ENCODE measurements at places on chromosomes 1 and 21.

- DNase-seq = no peak
Observed at GRCh38 chr21:15028186-15028585, 36.6 kb downstream of the NRIP1 start.

DNA sequence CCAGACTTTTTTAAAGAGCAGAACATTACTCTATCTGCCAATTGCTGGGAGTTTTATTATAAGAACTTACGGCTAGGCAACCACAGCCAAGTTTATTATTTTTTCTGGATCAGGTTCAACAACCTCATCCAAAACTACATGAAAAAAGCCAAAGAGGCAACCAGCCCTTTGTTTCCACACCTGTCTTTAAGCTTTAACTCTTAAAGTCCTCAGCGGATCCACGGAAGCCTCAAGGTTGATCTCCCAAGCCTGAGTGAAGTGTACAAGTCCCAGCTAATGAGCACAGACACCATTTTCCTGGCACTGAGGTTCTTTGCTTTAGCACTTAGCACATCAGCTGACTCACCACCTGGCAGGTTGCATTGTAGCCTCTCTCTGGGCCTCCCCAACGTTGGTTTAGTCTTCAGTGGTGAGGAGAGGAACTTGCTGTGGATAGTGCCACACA is 143.1 kb downstream of the TGFBR3 start:
- no peak for DNase-seq

DNA sequence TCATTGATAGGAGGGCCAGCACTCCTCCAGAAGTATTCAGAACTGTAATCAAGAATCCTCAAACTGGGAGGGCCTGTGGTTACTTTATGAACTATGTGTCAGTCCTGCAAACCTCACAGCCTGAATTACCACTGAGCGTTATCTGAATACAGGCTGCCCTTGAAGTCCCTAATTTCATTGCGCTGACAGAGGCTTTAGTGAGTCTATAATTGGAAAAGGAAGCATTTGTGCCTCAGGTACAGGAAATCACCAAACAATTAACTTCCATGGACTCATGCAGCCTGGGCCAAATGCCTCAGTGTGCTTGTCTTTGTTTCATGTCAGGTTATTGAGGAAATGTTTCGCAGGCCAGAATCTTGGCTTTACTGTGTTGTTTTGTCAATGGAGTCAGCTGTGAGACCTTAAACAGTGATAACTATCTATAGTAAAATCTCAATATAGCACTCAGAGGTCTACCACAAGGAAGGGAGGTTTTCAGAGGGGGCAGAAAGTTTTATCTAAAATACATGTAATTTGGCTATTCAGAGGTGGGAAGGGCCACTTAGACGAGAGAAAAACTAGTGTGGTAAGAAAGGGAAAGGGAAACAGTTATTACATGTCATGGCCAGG is 32.9 kb upstream of the DOCK7 start:
- no peak for DNase-seq

DNA sequence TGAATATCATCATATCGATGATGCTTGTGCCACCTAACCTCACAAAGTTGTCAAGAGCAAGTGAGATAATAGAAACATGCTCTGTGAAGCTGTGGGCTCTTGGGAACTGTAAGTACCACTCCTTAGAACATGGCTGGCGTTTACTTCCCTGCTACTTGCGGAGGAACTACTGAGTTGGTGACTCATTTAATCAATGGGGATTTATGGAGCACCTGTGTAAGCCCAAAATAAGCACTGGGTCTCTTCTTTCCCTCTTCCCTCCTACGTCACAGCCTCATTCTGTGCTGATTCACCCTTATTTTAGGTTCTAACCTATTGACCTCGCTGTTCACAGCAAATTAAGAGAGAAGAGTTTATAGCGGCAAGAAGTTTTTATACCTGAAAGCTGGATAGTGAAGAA is 52.9 kb downstream of the PRDM2 start:
- DNase-seq = no peak

DNA sequence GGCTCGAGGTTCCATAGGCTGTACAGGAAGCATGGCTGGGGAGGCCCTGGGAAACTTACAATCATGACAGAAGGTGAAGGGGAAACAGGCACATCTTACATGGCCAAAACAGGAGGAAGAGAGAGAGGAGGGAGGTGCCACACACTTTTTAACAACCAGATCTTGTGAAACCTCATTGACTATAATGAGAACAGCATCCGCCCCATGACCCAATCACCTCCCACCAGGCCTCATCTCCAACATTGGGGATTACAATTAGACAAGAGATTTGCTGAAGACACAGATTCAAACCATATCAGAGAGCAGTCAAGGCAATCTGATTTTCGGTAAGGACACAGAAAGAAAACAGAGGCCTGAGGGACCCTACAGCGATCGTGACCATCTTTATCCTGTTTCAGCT is 41.7 kb downstream of the TNFRSF9 start:
- DNase-seq = no peak

- no peak for DNase-seq
Observed at GRCh38 chr1:53419034-53419433, 40.2 kb upstream of the DMRTB1 start.

DNA sequence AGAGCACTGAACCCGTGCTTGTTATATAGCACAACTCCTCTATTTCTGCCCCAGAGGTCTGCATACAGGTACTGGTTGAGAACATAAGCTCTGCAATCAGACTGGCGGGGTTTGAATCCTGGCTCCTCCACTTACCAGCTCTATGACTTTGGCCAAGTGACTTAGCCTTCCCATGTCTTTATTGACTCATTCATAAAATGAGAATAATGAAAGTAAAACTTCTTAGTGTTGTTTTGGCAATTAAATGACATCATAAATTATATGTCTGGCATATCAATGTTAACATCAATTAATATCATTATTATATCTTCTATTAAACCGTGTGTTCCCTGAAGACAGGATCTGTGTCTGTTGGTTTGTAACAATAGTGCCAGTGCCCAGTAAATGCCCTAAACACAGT is 4.3 kb downstream of the INKA2 start:
- DNase-seq = no peak

DNA sequence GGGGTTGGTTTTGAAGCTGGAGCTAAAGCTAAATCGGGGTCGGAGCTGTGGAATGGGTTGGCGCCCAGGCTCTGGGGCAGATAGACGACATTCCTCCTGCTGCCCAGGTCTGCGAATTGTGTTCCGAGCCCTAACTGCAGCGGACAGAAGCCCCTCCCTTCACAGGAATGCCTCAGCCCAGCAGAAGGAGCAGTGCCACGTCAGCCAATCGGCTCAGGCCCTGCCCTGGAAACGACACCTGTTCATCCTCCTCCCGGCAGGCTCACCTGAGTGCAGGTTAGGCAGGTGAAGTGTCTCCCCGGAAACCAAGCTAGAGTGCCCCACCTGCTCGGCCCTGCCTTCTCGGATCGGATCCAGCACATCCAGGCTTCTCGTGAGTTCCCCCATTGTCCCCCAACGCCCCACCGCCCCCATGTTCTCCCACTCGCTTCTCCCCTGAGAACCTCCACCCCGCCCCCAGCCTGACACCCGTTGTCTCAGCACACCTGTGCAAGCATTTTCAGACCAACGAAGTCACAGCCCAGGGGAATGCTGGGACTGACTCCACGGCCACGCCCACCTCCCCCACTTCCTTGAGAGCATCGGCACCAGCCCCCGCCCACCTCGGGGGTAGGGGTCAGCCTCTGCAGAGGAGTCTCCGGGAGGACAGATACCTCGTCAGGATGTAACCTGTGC is 775 bp downstream of the TMEM125 start:
- no peak for DNase-seq

DNA sequence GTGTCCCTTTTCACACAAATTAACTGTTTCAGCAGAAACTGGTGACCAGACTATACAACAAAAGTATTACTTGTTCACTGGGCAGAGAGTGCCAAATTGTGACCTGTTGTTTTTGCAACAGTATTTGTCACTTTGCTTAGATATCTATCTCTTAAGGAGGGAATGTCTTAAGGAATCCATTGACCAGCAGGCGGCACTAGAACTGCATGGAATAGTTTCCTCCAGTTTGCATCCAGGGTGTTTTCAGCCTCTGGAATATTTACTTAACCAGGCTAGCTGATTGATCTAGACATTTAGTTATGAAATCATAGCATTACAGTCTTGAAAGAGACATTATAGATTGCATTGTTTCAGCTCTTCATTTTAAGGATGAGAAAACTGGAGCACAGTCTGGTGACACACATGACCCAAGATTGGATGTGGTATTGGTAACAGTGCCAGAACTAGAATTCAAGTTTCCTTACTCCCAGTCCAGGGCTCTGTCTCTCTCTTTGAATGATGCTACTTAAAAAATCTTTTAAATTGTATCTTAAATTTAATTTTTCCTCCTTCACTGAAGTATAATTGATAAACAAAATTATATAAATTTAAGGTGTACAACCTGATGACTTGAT is 16.9 kb downstream of the RPTN start:
- peak; percentile 14 for DNase-seq

DNA sequence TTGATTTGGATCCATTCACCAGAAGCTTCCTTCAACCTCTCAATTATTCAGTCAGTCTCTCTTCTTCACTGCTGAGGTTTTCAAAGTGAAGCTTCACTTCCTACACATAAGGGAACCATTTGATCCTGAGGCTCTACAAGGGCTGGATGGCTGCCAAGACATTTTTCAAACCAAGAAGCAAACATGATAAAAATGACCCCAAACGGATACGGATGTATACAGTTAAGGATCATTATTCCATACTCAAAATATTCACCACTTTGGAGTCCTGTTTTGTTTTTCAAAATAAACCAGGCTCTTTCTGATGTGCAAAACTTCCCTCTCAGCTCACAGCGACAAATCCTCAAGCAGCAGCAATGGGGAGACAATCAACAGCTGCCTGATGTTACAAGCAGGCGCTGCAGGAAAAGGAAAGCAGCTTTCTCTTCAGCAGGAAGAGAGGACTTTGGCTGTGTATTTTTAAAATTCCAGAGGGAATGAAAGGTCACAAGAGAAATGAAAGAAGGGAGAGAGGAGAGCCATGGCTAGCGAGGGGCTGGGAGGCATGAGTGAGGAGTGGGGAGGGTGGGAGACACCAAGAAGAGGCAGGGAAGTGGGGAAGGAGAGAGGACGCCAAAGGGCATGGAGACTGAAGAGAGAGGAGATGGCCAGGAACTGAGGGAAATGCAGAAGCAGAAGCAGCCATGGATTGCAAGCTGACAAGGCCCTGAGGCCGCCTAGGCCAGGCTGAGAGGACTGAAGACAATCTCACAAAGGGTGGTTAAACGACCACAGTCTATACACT is 145.4 kb downstream of the SLC45A1 start:
- peak; percentile 65 for DNase-seq

DNA sequence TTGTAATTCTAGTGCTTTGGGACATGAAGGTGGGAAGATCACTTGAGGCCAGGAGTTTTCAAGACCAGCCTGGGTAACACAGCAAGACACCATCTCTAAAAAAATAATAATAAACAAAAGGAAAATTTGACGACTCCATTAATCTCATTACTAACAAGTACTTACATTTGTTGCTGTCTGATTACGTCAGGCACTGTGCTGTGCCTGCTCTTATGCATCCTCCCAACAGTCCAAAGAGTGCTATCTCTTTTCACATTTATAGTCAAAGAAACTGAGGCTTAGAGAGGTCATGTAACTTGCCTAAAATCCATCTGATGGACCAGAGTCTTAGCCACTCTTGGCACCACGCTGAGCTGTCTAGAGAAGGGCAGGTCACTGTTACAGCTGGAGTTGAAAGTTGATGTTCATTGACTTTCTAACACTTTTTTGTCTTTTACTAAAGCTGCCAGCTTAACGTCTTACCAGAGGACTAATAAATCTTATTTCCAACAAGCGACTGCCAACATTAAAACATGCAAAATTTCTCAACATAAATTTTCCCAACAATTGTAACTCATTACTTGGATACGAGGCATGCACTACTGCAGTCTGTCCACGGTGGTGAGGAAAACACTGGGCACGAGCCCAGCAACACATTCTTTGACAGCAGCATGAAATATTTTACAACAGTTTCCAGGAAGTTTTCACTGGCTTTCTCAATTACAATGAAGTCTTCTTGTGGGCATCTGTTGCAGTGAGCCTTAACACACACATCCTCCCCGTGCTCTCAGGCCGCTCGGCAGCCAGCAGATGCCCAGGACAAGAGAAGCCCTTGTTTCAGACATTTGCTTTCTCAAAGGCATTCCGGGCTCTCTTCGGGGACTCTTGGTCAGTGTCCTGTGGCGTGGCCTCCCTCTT is 262.9 kb upstream of the PROX1 start:
- no peak for DNase-seq

- DNase-seq = no peak
Observed at GRCh38 chr1:58754683-58755467, 29.0 kb downstream of the JUN start.

DNA sequence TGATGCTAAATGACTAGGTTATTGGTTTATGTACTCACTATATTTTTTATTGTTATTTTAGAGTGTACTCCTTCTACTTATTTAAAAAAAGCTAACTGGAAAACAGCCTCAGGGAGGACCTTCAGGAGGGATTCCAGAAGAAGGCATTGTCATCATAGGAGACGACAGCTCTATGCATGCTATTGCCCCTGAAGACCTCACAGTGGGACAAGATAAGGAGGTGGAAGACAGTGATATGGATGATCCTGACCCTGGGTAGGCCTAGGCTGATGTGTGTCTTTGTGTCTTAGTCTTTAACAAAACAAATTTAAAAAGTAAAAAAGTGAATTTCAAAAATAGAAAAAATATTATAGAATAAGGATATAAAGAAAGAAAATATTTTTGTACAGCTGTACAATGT is 155.7 kb upstream of the CD34 start:
- no peak for DNase-seq

- DNase-seq = no peak
Observed at GRCh38 chr1:164838786-164839185, 279.8 kb downstream of the PBX1 start.

- no peak for DNase-seq
Observed at GRCh38 chr21:14998336-14998735, 66.5 kb downstream of the NRIP1 start.

GRCh38 chr1:7256526-7256925 is 471.3 kb downstream of the CAMTA1 start:
- DNase-seq = no peak

DNA sequence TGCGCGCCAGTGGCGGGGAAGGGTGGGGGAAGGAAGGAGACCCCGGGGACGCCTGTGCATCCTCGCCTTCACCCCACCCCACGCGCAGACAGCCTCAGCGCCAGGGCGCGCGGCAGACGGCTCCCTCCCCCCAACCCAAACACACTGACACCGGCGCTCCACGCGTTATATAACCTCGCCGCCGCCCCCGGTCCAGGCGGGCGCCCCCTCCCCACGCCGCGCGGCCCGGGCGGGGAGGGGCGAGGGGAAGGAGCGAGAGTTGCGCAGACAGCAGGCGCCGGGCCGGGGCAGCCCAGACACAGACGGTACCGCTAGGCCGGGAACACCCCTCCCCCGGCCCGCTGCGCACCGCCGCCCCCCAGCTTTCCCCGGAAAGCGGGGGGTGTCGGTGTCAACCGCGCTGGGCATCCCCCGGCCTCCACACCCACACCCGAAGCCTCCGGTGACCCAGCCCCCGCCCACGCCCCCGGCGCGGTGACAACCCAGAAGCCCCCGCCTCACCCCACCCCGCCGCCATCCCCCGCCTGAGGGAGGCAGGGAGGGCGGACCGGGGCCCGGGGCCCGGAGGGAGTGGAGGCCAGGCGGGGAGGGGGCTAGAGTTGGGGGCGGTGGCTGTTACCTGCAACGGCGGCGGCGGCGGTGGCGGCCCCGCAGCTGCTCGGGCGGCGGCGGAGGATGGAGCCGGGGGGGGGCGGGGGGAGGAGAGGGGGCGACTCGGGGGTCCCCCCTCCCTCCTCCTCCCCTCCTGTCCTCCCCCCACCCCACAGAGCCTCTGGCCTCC is 432 bp downstream of the AKT3 start:
- DNase-seq = no peak

- DNase-seq = no peak
Observed at GRCh38 chr1:49630156-49630555, 393.6 kb downstream of the AGBL4 start.
